ENCODE measurements at places on chromosomes 7 and 10.

DNA sequence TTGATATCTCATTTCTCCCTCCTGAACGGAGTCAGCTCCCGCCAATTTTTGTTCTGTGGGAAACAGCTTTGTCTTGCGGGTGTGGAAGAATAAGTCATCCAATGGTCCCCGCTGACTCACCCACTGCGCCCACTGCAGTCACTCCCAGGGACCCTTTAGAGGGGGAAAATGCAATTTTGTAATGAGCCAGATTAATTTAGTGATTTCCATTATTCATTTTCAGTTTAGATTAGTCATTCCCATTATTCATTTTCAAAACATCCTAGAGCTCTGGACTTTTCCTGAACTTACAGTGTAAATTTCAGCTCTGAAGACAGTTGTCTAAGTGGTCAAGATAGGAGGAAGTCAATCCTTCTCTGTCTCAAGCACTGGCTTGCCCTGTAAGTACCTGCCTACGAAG lies 154.9 kb upstream of the TMEM72 start:
- no peak for DNase-seq

GRCh38 chr7:126702242-126703016 lies 550.3 kb downstream of the GRM8 start:
- DNase-seq = no peak

DNA sequence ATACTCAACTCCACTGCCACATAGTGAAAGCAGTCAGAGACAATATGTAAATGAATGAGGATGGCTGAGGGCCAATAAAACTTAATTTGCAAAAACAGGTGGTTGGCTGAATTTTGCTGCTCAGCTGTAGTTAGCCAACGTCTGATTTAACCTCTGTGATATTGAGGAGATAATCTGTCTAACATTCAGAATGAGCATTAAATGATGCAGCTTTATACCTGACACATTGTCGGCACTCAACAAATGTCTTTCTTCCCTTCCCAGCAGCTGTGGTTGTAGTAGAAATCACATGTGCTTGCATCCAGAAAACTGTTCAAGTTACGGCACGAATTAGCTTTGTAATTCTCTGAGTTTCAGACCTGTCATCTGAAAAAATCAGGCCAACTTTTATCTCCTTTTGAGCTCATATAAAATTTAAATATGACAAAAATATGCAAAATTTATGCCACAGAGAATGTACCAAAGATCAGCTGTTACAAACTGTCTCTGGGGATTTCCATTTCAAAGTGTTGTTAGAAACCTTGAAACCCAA lies 1239.7 kb downstream of the GATA3 start:
- no peak for DNase-seq

GRCh38 chr10:122678266-122678665 lies 21.4 kb downstream of the C10orf120 start:
- DNase-seq = no peak

- no peak for DNase-seq
These were observed 3.9 kb upstream of the PVRIG start for GRCh38 chr7:100215895-100216294.

DNA sequence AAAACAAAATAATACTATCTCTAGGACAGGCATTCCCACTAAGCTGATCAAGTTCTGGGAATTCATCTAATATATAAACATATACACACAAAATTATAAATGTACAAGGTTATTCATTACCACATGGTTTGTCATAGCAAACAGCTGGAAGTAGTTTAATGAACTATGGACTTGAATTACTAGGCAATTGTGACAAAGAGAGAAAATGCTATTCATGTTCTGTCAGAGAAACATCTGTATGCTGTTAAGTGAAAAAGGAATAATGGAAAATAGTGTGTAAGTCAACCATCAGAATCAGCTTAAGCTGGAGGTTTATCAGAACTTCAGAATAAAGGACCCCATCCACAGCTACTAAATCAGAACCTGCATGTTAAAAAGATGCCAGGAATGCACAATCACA lies 2.8 kb downstream of the ZNF248 start:
- no peak for DNase-seq

DNA sequence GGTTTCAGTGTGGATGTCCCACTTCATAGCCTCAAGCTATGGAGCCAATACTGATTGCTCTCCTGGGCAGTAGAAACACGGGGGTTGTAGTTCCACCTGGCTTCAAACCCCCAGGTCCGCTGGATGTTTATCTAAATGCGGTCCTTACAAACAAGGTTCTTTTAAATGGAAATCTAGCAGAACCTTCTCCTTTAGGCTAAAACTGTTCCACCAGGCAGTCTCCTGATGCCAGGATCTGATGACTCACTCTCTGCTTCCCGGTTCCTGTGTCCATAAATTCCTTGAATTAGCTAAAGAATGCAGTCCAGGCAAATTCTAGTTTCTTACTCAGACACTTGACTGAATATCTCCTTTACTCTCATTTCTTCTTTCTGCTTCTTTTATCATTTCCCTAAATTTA lies 108.4 kb upstream of the FAM3C start:
- DNase-seq = no peak

- no peak for DNase-seq
These were observed 220.8 kb upstream of the PRSS58 start for GRCh38 chr7:142478479-142479220.

DNA sequence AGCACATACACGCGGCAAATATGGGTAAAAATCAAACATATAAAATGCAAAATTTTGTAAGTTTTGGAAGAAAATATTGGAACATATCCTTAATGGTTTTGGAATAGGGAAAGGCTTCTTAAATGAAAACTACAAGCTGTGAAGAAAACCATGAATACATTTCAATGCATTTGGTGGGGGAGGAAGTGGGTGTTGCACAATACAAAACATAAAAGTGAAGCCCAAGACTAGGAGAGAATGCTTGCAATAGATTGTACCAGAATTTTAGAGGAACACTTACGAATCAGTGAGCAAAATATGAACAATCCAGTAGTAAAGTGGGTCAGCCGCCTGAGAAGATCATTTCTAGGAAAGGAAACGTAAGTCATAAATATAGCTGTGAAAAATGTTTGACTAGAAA lies 322.6 kb upstream of the MKI67 start:
- DNase-seq = no peak

GRCh38 chr10:70174058-70174741 lies 3.9 kb upstream of the SAR1A start:
- no peak for DNase-seq

DNA sequence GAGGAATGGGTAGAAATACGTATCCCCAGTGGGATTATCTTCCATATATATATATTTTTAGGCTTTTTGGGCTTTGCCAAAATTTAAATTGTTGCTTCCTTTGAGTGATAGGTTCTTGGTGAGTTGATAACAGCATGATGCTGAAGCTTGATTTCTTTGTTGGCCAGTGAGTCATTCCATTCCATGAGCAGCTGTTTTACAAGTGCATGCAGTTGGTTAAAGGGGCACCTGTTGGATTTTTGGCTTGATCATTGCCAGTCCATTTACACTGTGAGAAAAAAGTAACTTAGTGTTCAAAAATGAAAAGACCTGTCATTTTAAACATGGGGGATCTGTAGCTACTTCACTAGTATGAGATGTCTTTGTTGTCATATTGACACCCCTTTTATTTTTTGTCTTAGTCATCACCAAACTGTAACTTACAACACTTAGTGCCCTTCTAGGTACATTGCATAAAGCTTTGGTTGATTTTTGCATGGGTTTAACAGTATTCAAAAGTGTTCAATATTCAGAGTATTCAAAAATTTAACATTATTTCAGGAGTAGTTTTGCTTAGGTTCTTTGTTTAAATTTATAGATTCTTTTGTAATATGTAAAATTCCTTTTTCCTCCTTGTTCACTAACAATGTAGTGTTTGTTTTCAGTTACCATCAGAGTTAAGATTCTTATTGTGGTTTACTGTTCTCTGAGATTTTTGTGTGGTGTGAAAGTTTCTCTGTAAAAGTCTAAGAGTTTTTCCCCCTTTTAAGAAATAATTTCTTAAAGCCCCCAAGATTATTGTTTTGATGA lies 8.8 kb downstream of the AKAP9 start:
- no peak for DNase-seq

DNA sequence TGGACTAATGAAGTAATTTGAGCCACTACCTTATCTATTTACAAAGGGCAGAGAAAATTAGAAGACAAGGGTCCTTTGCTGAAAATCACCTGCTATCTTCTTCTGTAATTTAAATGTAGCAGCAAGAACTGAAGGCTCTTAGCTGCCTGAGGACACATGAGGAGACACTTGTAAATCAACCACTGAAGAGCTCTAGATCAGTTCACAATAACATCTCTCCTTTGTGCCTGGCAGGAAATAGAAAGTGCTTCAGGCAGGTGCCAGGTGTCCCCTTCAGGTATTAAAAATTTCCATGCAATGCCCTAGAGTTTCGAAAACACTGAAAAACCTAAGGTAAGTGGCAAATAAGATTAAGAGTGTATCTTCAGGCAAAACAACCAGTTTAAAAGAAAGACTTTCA lies 474.6 kb downstream of the GRM8 start:
- DNase-seq = no peak

DNA sequence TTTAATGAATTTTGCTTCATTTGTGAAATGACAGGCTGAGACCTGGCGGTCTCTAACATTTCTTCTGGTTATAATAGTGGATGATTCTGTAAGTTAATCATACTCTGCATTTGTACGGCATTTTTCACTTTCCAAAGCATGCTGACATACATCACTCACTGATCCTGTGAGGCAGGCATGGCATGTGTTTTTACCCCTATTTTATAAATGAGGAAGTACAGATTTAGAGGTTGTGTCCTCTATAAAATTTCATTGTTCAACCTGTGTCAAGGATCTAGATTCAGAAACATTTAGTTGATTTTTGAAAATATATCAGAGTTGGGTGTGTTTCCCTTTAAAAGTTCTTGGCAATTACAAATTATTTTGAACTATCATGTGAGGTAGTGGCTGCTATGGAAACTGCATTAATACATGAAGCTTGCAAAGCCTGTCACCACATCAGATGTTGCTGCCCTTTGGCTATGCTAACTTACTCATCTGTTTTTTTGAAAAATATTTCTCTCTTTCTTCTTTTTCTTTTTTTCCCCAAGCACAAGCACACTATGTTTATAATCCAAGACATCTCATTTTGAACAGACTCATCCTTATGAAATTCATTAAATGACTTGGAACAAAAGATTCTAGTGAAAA lies 172.7 kb downstream of the GNAI1 start:
- DNase-seq = no peak

GRCh38 chr10:3485057-3485686 lies 299.8 kb downstream of the KLF6 start:
- DNase-seq = no peak

DNA sequence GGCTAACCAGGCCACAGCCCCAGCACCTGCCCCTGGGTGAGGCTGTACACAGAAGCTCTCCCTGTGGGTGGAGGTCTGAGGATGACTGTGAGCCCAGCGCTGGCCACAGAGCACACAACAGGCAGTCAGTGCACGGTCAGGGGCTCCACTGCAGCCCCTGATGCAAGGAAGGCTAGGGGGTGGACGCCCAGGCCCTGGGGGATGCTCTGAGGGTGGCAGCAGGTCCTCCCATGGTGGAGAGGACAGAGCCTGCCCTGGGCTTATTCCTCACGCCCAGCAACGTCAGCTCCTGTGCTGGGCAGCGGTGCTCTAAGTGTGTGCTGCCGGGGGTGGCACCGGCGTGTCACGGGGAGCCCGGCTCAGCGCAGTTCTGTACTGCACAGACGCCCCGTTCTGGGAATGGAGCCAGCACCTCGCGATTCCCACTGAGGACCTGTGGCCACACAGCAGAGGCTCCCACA lies 223.2 kb downstream of the MAD1L1 start:
- no peak for DNase-seq

GRCh38 chr10:132132421-132132841 lies 54.3 kb upstream of the DPYSL4 start:
- DNase-seq = no peak

- no peak for DNase-seq
These were observed 1071.1 kb downstream of the XPNPEP1 start for GRCh38 chr10:108852211-108852610.

DNA sequence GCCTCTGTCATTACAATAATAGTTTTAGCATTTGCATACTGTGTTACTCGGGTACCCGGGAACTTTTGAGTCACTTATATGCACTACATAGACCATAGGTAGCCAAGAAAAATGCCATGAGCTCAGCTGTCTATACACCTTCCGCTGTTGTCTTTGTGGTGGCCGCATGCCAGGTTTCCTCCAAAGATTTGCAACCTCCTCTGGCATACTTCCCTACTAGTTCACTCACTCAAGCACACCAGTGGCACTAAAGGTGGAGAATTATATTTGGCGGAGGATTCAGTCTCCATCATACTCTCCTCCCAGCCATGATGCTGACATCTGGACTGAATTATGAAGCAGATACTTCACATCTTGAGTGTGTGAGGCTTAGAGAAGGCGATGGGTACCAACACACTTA lies 35.6 kb upstream of the GRB10 start:
- no peak for DNase-seq

- no peak for DNase-seq
These were observed 57.0 kb downstream of the KLRG2 start for GRCh38 chr7:139426258-139427028.

GRCh38 chr10:34535872-34536271 lies 279.2 kb downstream of the PARD3 start:
- DNase-seq = no peak

GRCh38 chr7:106069471-106070200 lies 42.5 kb downstream of the SYPL1 start:
- DNase-seq = no peak

DNA sequence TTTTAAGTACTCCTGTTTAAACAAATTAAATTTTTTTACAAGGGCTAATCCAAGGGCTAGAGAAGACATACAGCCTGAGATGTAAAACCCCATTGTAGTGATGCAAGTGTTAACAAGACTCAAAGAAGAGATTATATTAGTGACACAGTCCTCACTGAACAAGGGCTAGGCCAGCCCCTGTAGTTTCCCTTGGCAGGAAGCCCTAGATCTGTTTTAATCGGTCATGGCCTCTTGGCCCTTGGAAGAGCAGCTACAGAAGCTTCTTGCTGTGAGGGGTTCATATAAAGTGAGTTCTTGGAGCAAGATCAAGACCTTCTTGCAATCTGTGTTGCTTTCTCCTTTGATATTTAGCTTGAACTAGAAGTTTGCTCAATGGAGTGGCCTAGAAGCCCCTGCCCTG lies 1339.4 kb downstream of the XPNPEP1 start:
- no peak for DNase-seq

GRCh38 chr7:102018876-102019275 lies 201.4 kb downstream of the CUX1 start:
- DNase-seq = no peak
